ENCODE measurements at places on chromosomes 7 and 10. TPM values are rescaled to one million over a fixed set of nuclear protein-coding genes. Genes with fewer than 3 reads are reported as not detected.

Gene CCDC172
- total RNA-seq = not detected

Gene PSD
- total RNA-seq = 0.80 TPM

Gene C7orf57
- not detected for total RNA-seq

Gene ASL
- 212 TPM for total RNA-seq

Gene FEZF1
- total RNA-seq = not detected

Gene OPALIN
- not detected for total RNA-seq

Gene CRPPA
- total RNA-seq = 1.2 TPM

Gene CAV1
- total RNA-seq = 9.5 TPM

Measured in right lobe of liver (tissue), 6 donors.